Progenitor cell of endocrine pancreas (in vitro differentiated cells): ENCODE measurements at places on chromosomes 5 and 9. TPM values are rescaled to one million over a fixed set of nuclear protein-coding genes. Genes with fewer than 3 reads are reported as not detected.

TSPAN17 gene
- total RNA-seq, result 37.3 and 37.5 TPM in 2 replicates

BTNL8 gene
- total RNA-seq, result not detected in 2 replicates

GRCh38 chr9:118321788-118322187 is 617.6 kb downstream of the TLR4 start:
- no peak for DNase-seq

DNA sequence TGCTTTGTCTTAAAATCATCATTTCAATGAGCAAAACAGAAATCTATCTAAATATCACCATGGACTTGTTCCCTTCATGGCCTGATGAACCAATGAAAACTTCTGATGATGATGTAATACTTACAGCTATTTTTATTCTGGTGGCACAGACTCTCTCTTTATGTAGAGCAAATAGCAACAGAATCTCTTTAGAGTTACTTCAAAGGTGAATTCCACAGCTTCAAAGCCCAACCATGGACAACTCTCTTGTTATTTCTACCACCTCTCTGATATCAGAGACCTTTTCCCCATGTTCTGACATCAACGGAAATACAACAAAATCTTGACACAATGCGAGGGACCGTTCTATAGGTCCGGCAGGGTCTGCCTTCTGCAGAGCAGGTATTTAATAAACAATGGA is 70.1 kb downstream of the RETREG1 start:
- DNase-seq, result no peak
